Daoy (cell line): ENCODE measurements at places on chromosomes 4 and X. TPM values are rescaled to one million over a fixed set of nuclear protein-coding genes. Genes with fewer than 3 reads are reported as not detected.

- DNase-seq, result no peak
Observed at GRCh38 chrX:9087271-9088040, 53.5 kb upstream of the FAM9B start.

BRS3 gene
- total RNA-seq, result not detected in 2 replicates

- DNase-seq, result no peak
Observed at GRCh38 chrX:37781814-37782213, 2.0 kb downstream of the CYBB start.

DNA sequence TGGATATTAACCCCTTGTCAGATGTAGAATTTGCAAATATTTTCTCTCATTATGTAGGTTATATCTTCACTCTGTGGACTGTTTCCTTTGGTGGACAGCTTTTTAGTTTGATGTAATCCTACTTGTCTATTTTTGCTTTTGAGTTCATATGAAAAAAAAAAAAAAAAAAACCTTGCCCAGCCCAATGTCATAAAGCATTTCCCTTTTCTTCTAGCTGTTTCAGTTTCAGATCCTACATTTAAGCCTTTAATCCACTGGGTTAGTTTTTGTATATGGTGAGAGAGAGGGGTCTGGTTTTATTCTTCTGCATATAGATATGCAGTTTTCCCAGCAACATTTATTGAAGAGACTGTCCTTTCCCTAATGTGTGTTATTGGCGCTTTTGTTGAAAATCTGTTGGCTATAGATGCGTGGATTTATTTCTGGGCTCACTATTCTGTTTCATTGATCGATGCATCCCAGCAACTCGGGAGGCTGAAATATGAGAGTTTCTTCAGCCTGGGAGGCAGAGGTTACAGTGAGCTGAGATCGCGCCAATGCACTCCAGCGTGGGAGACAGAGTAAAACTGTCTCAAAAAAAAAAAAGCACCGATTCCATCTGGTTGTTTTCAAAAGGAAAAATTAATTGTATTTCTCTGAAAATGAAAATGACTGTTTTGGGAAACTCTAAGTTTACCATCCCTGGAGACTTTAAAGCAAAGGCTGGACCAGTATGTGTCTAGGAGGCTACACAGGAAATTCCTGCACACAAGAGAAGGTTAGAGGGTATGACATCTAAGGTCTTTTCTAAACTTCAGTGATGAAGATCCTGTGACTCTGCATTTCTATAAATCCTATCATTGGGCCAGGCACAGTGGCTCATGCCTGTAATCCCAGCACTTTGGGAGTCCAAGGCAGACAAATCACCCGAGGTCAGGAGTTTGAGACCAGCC lies 35.6 kb downstream of the STEEP1 start:
- no peak for DNase-seq

DNA sequence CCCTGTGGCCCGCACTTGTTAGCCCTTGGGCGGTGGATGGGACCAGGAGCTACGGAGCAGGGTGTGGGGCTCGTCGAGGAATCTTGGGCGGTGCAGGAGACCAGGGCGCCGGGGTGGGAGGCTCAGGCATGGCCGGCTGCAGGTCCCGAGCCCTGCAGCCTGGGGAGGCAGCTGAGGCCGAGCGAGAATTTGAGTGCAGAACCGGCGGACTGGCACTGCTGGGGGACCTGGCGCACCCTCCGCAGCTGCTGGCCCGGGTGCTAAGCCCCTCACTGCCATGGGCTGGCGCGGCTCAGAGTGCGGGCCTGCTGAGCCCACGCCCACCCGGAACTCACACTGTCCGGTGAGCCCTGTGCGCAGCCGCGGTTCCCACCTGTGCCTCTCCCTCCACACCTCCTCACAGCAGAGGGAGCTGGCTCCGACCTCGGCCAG lies 73.6 kb upstream of the TLL1 start:
- no peak for DNase-seq

DNA sequence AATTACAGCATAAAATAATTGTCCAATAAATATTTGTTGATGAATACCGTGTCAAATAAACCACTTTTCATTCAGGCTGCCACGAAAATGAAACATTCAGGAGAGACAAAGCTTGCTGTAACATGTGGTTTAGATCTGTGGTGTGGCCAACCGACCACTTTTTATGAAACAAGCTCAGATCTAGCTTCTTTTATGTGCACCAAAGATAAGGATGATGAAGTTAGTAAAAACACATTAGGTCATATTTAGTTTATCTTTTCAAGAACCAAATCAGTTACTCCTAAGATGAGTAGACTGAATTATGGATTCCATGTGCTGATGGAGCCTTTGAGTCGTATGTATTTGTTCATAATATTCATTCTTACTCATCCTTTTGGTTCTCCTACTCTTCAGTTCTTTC lies 35.8 kb downstream of the STOX2 start:
- no peak for DNase-seq

DNA sequence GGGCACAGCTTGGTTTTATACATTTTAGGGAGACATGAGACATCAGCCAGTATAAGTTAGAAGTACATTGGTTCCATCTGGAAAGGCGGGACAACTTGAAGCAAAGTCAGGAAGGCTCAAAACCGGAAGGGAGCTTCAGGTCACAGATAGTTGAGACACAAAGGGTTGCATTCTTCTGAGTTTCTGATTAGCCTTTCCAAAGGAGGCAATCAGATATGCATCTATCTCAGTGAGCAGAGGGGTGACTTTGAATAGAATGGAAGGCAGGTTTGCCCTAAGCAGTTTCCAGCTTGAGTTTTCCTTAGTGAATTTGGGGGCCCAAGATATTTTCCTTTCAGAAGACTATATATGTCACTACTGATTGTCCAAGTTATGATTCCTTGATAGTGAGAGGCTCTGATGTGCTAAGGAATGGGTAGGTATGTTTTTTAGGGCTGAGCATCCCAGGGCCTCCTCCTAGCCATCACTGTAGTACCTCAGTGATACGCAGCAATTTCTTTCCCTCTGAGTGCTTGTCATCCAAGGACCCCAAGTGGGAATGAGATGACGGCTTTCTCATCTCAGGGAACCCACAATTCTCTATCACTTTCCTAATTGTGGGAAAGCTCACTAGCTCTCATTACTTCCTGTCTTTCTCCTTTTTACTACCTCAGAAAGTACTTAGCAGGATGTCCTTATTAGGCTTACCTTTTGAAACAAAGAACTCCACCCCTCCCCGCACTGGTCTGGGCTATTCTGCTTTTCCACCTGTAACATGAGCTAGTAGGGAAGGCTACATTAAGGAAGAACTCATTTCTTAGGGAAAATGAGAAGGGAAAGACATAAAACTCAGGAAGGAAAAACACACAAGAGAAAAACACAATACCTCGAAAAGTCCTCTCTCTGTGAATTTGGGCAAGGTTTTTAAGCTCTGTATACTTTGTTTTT lies 632.7 kb downstream of the RAPGEF2 start:
- no peak for DNase-seq

- no peak for DNase-seq
Observed at GRCh38 chr4:112325530-112325929, 28.4 kb downstream of the ALPK1 start.
